Caco-2 (cell line): ENCODE measurements at places on chromosomes 11 and 22. TPM values are rescaled to one million over a fixed set of nuclear protein-coding genes. Genes with fewer than 3 reads are reported as not detected.

The OR51B4 gene
- total RNA-seq, result not detected in 2 replicates

The PDGFB gene
- total RNA-seq, result 7.2 and 8.3 TPM in 2 replicates

DNA sequence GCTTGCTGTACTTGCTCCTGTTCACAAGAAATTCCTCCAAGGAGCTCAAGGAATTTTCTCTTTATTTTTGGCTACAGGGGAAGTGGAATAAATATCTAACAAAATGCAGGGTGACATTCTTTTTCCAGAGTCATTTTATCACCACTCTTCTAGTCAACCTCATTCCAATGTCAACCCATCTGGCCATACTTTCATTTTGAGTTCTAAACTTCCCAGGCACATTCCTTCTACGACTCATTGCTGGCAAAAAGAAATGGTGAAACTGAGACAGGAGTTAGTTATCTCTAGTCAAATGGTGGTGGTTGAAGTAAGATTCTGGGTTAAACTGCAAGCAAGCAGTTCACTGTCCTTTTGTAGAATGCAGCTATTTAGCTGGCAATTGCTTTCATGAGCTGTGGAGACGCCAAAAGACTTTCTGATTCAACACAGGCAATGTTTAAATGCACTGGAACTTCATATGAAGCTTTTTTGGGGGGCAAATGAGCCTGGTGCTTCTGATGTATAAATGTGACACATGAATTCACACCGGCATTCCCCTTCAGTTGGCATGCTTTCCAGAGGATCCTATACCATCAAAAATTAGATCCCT lies 304.6 kb downstream of the CADM1 start:
- no peak overlapping the region for H3K4me3 ChIP-seq
- H3K27ac ChIP-seq, result no peak overlapping the region
- H3K36me3 ChIP-seq, result no peaks in the 10 kb centered on the region
- no peak for DNase-seq
- no peaks in the 10 kb centered on the region for H3K27me3 ChIP-seq
- no peaks in the 10 kb centered on the region for H3K4me1 ChIP-seq

The C11orf91 gene
- total RNA-seq, result not detected in 2 replicates

- 0 out of 2 replicates have a peak, but pooled peaks cover 12% of the 10 kb centered on the region for H3K4me1 ChIP-seq
- peak overlapping the region; percentile 67 for H3K4me3 ChIP-seq
- no peaks in the 10 kb centered on the region for H3K27me3 ChIP-seq
- peak; percentile 79 for DNase-seq
- H3K36me3 ChIP-seq, result no peaks in the 10 kb centered on the region
These were observed 765 bp downstream of the RCOR2 start for GRCh38 chr11:63915961-63916836.
